ENCODE measurements at places on chromosomes 11 and 22.

GRCh38 chr22:50035131-50035881, 22.7 kb upstream of the IL17REL start:
- DNase-seq: no peak

DNA sequence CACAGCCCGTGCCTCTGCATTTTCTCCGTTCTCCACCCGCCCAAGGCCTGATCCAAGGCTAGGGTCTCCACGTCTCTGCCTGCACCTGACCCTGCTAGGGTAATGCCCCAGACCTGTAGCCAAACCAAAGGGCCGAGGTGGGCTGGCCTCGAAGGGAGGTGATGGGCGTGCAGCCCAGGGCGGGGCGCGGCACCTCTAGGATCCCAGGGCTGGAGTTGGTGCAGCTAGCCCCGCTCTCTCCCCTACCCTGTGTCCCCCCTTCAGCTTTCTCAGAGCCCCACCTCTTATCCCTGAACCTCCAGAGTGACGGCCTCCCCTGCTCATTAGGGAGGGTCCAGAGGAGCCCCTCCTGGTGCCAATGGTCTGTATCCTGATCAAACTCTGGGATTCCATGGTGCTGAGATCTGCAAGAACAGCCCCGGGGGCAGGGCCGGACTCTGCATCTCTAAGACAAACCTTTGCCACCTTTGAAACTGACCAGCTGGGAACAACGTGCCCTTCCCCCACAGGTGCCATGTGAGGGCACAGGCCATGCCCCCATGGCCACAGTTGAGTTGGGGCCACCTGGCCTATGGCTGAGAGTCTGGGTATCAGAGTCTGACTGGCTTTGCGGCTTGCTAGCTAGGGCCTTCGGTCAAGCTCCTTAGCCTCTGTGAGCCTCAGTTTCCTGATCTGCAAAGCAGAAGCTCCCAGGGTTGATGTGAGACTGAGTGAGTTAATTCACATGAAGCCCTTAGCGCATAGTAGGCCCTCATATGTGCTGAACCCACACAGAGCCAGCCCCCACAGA, 23.1 kb upstream of the CBX7 start:
- DNase-seq: no peak

- no peak for DNase-seq
Measured at GRCh38 chr11:76781046-76781801, 1.9 kb upstream of the TSKU start.

DNA sequence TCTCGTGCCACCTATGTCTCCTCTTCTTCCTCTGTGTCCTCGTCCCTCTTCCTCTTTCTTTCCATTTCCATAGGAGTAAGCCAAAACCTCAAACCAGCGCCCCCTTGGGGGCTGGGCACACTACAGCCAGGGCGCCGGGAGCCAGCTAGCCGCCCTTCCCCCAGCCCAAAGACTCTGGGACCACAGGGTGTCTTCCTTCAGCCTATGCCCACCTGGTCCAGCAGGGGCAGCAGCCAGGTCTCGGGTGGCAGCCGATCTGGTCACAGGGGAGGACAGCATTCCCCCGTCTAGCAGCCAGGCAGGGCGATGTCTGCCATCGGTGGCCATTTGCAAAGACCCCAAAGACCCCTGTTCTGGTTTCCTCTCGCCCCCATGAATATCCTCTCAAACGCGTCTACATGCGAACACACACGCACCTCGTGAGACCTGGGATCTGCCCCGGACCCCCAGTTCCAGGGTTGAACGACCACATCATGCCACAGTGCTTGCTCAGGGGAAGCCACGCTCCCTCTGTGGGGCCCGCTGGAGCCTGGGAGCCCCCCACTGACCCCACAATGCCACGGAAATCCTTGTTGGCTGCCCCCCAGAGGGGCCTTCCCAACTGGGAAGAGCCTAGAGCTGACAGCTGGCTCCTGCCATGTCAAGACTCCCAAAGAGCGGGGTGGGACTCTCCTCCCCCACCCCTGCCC, 546.0 kb upstream of the CCDC179 start:
- no peak for DNase-seq

DNA sequence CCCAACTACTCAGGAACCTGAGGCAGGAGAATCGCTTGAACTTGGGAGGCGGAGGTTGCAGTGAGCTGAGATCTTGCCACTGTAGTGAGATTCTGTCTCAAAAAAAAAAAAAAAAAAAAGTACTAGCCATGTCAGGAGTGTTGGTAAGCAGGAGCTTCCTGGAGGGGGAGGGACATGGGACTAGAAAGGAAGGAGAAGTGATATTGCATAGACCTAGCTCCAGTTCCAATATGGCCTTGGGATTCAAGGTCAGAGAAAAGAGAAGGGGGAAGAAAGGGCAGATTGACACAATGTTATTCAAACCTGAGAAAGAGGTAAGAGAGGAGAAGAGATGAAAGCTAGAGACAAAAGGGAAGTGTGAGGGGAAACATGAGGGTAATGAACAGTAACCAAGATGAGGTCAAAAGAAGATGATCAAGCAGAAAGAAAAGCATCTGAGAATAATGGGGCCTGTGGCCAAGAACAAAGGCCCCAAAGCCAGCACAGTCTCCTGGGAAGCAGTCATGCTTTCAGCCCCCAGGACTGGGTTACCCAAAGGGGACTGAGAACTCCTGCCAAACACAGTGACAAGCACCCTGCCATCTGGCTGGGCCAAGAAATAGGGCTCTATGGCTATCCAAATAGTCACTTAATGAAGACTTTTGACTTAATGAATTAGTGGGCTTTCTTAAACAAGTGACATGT, 51.7 kb upstream of the FTH1 start:
- no peak for DNase-seq

DNA sequence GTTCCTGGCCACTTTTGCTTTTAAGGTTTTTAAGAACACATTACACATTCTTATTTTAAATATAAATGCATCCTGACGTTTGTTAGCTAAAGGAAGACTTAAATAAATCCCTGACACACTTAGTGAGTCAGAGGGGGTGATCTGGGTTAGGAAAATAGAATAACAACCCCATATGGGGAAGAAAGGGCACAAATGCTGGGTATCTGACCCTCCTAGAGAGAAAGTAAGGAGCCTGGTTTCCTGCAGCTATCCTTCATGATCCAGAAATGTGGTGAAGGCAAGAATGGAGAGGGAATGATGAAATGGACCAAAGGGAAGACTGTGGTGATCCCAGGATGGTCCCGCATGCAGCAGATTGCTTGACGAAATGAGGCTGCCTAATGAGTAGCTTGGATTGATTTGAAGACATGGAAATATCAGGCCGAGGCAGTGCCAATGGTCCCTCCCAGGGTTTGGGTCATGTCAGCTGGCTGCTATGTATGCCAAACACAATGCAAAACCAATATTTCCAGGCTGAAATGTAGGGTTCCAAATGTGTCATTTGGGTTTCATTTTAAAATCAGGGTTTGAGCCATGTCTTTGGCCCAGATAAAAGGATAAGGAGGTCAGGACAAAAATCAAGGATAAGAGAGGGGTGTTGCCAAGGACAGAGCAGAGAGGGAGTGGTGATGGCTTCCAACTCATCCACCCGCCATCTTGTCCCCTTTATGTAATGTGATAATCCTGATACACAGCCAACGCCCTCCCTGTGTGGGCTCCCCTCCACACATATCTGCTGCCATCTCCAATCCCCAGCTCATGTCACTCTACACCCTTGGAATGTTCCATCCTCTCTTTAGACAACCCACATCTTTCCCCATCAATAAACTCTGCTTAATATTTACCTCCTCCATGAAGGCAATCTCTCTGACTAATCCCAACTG, 135.1 kb upstream of the PITPNB start:
- no peak for DNase-seq

GRCh38 chr22:39351689-39352214, 2.0 kb downstream of the SYNGR1 start:
- no peak for DNase-seq

DNA sequence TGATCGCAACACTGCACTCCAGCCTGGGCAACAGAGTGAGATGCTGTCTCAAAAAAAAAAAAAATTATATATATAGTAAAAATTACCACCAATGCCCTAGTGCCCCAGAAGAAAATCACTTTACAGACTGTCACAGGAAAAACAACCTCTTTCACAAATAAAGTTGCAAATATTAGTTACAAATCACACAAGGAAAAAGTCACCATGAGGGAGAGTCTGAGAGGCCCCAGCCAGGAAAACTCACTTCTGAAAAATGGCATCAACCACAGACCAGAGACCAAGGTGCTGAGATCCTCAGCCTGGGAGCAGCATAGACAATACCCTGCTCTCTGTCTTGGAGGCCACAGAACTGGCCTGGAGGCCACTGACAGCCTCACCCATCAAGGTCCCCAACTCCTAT, 20.4 kb downstream of the GGT5 start:
- no peak for DNase-seq

GRCh38 chr11:120128392-120129119, 9.4 kb downstream of the TRIM29 start:
- no peak for DNase-seq

- DNase-seq: no peak
Measured at GRCh38 chr22:40310081-40310767, 36.1 kb upstream of the ADSL start.

DNA sequence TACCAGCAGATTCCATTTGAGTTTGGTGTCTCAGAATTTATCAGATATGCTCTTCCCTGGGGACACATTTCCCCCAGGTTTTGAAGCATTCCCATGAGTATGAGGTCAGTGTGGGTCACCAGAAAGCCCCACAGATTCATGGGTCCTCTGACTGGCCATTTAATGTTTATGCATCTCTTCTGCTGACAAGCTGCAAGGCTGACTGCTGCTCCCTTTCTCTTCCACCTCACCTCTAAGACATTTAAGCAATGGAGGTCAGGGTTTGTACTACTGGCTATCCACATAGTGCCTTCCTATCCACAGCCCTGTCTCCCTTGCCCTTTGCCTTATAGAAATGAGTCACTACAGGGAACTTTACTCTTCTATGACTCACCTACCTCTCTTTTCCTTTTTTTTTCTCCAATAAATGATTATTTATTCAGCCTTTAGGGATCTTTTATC, 106.0 kb upstream of the TIMP3 start:
- DNase-seq: no peak

- DNase-seq: no peak
Measured at GRCh38 chr11:102469196-102469821, 16.7 kb upstream of the TMEM123 start.

- DNase-seq: no peak
Measured at GRCh38 chr11:112172362-112172994, 2.8 kb upstream of the BCO2 start.

- DNase-seq: no peak
Measured at GRCh38 chr11:131923309-131923708, 552.9 kb downstream of the NTM start.

DNA sequence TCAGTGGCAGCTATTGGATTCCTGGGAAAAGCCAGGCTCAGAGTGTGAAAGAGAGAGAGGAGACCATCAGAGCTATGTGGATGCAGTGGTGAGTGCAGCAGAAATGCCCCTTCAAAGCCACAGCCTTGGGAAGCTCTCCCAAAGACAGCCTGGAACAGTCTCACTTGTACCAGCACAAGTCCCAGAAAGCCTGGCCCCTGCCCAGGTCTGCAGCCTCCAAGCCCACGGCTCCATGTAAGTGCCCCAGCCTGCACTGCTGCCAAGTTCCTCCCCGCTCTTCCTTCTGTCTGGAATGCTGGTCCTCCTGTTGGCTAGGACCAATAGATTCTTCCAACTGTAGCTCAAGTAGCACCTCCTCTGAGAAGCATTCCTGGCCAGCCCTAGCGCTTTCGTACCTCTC, 539.7 kb downstream of the MIAT start:
- no peak for DNase-seq

DNA sequence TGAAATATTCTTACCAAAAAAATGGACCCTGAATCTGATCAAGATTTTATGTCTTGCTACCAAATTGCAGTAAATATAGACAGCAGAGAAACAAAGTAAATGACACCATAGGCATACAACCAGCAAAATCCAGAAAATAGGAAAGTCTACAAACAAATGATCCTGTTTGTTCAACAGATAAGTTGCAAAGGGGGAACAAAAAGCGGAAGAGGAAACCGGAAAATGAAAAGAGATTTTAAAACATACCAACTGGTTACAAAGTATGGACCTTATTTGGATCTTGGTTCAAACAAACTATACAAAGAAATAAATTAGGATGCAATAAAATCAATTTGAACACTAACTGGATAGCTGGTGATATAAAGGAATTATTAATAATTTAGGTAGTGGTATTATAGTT, 92.0 kb downstream of the TMPRSS5 start:
- DNase-seq: no peak

GRCh38 chr11:78398715-78399114, 18.9 kb downstream of the GAB2 start:
- no peak for DNase-seq

DNA sequence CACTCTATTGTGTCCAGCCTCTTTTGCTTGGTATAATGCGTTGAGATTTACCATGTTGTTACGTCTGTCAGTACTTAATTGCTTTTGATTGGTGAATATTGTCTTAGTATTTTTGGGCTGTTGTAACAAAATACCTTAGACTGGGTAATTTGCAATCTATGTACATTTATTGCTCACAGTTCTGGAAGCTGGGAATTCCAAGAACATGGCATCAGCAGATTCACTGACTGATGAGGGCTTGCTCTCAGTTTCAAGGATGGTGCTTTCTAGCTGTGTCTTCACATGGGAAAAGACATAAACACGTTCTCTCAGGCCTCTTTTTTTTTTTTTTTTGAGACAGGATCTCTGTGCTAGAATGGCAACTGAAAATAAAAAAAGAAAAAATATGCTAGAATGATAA, 46.7 kb upstream of the INCENP start:
- DNase-seq: no peak

GRCh38 chr11:126598344-126599216, 243.1 kb downstream of the ST3GAL4 start:
- no peak for DNase-seq

DNA sequence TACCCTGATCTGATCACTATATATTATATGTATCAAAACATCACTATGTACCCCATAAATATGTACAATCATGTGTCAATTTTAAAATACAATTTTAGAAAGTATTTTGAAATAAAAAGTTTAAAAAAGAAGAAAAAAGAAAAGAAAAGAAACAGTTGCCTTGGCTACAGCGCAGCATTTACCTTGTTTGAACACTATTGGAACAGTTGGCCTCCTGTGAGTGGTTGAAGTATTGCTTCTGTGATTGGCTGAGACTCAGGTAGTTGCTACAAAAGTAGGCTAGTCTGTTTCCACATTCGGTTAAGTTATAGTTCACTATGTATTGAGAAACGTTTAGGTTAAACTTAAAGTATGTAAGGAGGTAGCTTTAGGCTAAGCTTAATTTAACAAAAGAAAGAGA, 7.9 kb upstream of the DTX4 start:
- DNase-seq: no peak
